ENCODE measurements at places on chromosomes 16 and 17. TPM values are rescaled to one million over a fixed set of nuclear protein-coding genes. Genes with fewer than 3 reads are reported as not detected.

DNA sequence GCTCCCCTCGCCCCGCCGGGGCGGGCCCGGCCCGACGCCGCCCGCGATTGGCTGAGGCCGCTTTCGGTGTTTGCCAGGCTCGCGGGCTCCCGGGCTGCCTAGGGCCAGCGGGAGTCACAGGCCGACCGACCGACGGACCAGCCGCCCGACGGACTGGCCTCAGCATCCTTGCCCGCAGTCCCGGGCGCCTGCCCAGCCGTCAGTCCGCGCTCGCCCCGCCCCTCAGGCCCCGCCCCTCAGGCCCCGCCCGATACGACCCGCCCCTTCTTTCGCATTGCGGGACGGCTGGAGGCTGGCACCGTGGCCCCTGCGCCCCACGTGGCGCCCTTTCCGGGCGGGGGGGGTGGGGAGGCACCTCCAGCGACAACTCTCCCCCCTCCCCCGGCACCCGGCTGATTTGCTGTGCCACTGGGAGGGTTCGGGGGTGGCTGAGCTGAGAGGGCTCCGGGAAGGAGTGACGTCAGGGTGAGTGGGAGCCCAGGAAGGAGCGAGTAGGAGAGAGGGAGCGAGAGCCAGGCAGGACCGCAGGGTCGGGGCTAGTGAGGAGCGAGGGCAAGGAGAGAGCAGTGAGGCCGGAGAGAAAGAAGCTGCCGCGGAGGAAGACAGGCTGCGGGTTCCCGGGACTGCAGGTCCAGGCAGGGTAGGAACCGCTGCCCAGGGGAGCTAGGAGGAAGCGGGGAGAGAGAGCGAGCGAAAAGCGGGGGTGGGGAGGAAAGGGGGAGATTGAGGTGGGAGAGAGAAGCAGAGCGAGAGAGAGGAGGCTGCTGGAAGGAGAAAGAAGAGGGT is at the start of gene ASPHD1:
Gene ASPHD1, plus strand, starts transcription at position 387 of the 786 bp plus-strand sequence. CDS start 484 bp downstream, outside the sequence.
- DNase-seq = peak; percentile 60

DNA sequence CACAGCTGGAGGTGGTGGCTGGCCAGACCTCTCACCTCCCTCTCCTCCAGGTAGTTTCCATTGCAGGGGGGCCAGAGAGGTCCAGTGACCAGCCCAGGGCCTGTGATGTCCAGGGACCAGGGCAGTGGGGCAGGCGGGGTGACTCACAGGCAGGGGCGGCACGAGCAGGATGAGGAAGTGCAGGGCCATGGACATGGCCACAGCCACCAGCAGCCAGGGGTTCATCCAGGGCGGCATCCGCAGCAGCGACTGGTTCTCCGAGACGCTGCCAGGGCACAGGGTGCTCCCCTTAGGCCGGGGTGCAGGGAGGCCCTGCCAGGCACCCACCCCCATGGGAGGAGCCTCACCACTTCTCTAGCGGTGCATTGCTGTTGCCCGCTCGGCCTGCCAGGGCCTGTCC is 12.9 kb upstream of the P2RX1 start:
- no peak for DNase-seq

- DNase-seq = peak; percentile 83
These were observed 118.7 kb upstream of the CDH5 start for GRCh38 chr16:66247516-66248481.

GRCh38 chr16:58938811-58939210 is 204.7 kb upstream of the GOT2 start:
- DNase-seq = no peak

DNA sequence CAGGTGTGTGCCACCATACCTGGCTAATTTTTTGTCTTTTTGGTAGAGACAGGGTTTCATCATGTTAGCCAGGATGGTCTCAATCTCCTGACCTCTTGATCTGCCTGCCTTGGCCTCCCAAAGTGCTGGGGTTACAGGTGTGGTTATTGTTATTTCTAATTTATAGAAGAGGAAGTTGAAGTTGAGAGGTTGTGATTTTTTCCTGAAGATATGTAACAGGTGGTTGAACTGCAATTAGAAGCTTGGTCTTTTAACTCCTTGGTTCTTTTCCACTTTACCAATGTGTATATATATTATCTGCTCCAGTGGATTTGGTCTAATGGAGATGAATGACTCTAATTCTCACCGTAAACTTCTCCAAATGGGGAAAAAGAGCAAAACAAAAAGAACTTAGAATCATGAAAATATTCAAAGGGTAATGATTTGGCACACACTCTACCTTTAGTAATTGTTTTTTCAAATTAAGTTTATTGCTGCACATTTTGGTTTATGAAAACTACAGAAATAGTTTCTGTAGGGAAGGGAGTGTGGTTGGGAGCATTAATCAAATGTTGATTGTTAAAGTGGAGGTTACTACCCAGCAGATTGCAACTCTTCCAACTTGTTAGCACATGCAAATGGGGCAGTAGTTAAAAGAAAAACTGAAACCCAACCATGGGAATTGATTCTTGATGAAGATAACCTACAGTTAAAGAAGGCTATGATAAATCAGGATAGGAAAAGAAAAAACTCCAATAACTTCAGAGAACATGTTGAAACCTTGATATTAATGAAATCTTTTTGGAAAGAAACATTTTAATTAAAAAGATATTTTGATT is 1.8 kb upstream of the KRT10 start:
- no peak for DNase-seq

DNA sequence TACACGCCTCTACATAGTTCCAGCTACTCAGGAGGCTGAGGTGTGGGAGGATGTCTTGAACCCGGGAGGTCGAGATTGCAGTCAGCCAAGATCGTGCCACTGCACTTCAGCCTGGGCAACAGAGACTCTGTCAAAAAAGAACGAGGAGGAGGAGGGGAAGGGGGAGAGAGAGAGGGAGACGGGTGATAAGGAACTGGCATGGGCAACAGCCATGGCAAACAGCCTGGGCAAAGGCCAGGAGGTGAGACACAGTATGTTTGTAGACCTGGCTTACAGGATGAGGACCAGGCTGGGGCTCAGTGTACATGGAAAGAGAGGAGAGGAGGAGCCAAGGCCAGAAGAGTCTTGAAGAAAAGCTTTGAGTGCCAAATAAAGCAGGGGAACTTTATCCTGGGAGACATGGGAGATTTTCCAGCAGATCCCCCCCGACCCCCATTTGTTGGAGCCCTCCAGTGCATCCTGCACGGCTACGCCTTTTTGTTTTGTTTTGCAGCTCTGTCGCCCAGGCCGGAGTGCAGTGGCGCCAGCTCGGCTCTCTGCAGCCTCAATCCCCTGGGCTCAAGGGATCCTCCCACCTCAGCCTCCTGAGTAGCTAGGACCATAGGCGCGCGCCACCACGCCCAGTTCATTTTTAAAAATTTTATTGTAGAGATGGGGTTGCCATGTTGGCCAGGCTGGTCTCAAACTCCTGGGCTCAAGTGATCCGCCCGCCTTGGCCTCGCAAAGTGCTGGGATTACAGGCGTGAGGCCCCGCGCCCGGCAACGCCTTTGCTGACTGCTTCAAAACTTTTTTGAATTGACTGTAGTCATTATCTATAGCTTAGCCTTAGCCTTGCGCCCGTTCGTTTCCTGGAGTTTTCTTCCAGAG is 1.3 kb upstream of the ALKBH5 start:
- peak; percentile 65 for DNase-seq

DNA sequence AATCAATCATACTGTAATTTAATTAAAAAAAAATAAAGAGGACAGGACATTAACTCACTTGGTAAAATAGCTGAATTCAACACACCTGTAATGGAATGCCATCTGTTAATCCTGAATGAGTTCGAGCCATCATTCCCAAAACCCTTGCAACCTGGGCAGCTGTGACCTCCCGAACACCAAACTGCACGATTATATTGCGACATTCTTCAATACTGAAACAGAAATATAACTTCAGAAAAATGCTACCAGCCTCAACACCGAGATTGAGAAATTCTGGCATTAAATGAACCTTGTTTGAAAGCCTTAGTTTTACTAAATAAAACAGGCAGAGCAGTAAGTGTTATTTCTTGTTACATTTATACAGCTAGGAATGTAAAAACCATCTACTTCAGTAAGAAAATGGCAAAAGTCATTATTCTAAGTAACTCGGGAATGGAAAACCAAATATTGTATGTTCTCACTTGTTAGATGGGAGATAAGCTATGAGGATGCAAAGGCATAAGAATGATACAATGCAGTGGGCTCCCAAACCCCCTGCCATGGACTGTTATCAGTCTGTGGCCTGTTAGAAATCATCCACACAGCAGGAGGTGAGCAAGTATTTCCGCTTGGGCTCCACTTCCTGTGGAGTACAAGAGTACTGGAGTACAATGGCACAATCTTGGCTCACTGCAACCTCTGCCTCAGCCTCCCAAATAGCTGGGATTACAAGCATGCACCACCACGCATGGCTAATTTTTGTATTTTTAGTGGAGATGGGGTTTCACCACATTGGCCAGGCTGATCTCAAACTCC is 46.5 kb downstream of the CNOT1 start:
- no peak for DNase-seq

GRCh38 chr17:51142597-51142996 is 10.8 kb upstream of the NME1 start:
- no peak for DNase-seq

GRCh38 chr17:77006971-77007649 is 133.7 kb upstream of the SEC14L1 start:
- DNase-seq = no peak

GRCh38 chr17:34885076-34885475 is 76.2 kb downstream of the CCT6B start:
- no peak for DNase-seq

GRCh38 chr17:7781429-7781828 is 52.6 kb upstream of the KDM6B start:
- no peak for DNase-seq

DNA sequence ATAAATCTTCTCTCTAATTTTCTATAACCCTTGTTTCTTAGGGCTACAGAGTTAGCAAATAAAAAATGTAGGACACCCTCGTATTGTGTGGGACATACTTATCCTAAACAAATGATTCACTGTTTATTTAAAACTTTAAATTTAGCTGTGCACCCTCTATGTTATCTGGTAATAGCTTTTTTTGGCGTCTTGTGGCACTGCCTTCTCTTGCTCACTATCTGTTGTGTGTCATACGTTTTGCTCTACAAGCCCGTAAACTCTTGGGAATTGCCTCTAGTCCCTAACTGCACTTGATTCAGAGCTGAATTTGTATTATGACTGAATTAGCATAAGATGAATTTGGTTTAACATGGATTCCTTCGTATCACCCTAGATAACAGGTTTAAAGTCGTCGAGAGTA is 144.3 kb upstream of the MYOCD start:
- no peak for DNase-seq

GRCh38 chr17:15087946-15088345 is 177.2 kb downstream of the PMP22 start:
- DNase-seq = peak; percentile 72

DNA sequence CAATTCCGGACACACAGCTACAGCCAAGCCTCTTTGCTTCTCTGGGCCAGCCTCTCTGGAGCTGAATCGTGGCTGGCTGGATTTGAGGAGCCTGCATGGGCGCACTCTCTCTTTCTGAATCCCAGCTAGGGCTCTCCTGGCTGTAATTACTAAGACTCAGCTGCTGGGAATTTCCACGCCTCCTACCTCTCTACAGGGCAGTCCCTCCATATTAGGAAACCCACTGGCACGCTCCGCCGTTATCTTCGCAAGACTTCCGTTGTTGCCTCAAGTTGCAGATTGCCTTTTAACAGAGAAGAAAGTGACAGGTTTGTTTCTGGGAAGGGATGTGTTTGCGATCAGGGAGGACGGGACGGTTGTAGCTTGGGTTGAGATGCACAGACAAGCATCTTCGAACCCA is 188.4 kb upstream of the NLRP1 start:
- no peak for DNase-seq

DNA sequence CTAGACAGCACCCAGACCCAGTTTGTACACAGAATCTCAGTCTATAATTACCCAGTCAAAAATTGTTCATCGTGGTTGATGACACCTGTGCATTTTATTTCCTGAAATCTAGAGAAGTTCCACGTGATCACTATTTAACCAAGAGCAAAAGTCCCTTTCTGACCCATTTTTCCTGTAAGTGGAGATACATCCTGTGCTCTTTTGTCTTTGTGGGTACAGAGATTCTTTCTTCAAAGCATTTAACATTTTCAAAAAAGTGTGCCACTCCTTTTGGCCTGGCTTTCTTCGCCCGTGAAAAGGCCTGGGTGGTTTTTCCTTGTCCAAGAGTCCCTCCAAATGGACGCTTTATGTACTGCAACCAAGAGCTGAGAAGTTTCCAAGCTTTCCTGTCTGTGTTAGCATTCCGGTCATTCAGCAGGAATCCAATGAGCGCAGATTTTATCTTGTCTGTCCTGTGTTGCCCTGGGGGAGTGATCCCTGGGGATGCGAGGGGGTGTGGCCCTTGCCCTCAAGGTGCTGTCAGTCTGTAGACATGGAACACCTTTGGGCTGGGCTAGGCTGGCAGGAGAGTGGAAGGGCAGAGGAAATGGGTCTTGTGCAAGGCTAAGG is 161.1 kb upstream of the CACNG5 start:
- no peak for DNase-seq

Gene TBC1D26
- polyA plus RNA-seq = not detected

Gene CDK10
- polyA plus RNA-seq = 22.9 TPM

Gene CALB2
- polyA plus RNA-seq = 0.86 TPM

Gene SPN
- polyA plus RNA-seq = 0.67 TPM

Gene OXLD1
- polyA plus RNA-seq = 27.0 TPM

Gene DYNLL2
- 70.8 TPM for polyA plus RNA-seq

Gene TNFSF13
- polyA plus RNA-seq = 7.1 TPM
